ENCODE measurements at places on chromosomes 6 and 20. TPM values are rescaled to one million over a fixed set of nuclear protein-coding genes. Genes with fewer than 3 reads are reported as not detected.

The RNF217 gene
- 1.5 TPM for polyA plus RNA-seq

The PSMB9 gene
- 5.5 TPM for polyA plus RNA-seq

The FLRT3 gene
- polyA plus RNA-seq = 0.26 TPM

The TRIM10 gene
- not detected for polyA plus RNA-seq

The MUC21 gene
- not detected for polyA plus RNA-seq

The MOG gene
- 0.49 TPM for polyA plus RNA-seq

DNA sequence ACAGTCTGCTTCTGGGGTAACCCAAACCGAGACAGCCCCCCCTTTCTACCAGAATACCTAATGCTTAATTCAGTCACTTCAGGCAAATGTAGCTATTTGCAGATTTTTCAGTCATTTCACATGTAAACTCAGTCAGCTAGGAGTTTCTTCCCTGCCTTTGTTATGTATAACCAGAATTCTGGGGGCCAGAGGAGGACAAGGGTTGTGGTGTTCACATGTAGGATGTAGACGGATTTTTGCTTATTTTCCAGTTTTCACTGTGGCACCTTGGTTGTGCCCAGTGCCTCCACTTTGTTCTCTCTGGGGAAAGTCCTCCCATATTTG is 51.1 kb downstream of the PROKR2 start:
- DNase-seq = peak; percentile 24

GRCh38 chr6:49155316-49155715 is 307.7 kb downstream of the MMUT start:
- no peak for DNase-seq

DNA sequence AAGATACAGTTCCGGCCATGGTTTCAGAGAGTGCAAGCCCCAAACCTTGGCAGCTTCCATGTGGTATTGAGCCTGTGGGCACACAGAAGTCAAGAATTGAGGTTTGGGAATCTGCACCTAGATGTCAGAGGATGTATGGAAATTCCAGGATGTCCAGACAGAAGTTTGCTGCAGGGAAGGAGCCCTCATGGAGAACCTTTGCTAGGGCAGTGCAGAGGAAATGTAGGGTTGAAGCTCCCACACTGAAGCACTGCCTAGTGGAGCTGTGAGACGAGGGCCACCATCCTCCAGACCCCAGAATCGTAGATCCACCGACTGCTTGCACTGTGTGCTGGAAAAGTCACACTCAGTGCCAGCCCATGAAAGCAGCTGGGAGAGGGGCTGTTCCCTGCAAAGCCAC is 267.5 kb downstream of the OGFRL1 start:
- DNase-seq = peak; percentile 5

DNA sequence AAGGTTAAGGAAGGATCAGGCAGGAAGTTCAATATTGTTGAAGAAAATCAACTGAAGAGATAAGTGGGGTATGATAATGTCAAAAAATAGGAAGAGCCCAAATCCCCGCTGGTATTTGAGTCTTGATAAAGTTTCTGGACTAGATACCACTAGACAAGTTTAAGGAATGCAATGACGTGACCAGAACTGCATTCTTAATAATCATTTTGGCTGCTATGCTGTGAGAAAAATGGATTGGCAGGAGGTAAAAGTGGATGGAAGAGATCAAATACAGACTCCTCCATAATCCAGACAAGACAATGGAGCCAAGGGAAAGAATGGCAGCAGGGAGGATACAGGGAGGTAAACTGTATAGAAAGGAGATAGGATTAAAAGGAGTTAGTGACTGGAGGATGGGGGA is 128.2 kb downstream of the COL12A1 start:
- no peak for DNase-seq

DNA sequence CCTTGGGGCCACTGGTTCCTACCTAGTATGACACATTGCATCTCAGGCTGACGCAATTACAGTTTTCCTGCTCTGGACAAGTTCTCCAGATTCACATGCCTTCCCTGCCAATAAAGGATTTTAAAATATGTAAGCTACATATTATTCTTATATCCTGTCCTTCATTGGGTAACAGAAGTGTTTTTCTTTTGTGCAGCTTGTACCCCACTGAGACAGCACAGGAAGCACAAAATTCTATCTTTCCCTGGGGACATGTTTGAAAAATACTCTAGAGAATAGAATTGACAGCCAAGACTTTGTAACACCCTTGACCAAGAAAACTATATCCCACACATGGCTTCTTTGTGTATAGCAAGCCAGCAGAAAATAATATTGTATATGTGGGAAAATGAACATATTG is 456.8 kb downstream of the MAFB start:
- no peak for DNase-seq
